ENCODE measurements at places on chromosomes 16 and 17. TPM values are rescaled to one million over a fixed set of nuclear protein-coding genes. Genes with fewer than 3 reads are reported as not detected.

Gene DUXB
- total RNA-seq = not detected

Gene ZNF207
- 103 TPM for total RNA-seq

Gene EFCAB13
- 16.1 TPM for total RNA-seq

Gene CCDC47
- total RNA-seq = 47.1 TPM

Gene ASPA
- total RNA-seq = 8.0 TPM

Gene OXLD1
- total RNA-seq = 17.5 TPM

Gene CCDC78
- not detected for total RNA-seq

Gene KRT27
- total RNA-seq = not detected

Gene IL32
- total RNA-seq = 8.6 TPM

Gene ERN2
- total RNA-seq = not detected

Gene CHST4
- not detected for total RNA-seq

Gene SMTNL2
- total RNA-seq = 0.33 TPM

Gene MMP2
- total RNA-seq = 280 TPM

Gene ABCA3
- total RNA-seq = 21.3 TPM

Gene MEIOB
- not detected for total RNA-seq

Gene TNFRSF13B
- not detected for total RNA-seq

GRCh38 chr17:35668802-35669201 is 62.6 kb upstream of the RASL10B start:
- DNase-seq = no peak

DNA sequence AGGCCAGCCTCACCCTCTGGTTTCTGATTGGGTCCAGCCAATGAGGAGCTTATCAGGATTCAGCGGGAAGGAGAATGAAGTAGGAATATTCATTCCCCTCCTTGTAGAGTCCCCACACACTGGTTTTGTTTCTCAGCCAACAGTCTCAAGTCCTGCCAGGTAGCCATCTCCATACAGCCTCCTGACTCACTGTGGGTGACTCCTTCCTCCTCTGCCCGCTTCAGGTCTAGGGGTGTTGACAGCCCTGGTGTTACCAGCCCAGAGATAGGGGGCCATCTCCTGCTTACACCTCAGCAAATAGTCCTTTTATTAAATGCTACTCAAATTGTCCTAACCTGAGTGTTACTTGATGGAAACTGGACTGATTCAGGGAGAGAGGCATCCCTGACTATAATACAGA is 4.0 kb upstream of the MFAP4 start:
- peak; percentile 19 for DNase-seq

DNA sequence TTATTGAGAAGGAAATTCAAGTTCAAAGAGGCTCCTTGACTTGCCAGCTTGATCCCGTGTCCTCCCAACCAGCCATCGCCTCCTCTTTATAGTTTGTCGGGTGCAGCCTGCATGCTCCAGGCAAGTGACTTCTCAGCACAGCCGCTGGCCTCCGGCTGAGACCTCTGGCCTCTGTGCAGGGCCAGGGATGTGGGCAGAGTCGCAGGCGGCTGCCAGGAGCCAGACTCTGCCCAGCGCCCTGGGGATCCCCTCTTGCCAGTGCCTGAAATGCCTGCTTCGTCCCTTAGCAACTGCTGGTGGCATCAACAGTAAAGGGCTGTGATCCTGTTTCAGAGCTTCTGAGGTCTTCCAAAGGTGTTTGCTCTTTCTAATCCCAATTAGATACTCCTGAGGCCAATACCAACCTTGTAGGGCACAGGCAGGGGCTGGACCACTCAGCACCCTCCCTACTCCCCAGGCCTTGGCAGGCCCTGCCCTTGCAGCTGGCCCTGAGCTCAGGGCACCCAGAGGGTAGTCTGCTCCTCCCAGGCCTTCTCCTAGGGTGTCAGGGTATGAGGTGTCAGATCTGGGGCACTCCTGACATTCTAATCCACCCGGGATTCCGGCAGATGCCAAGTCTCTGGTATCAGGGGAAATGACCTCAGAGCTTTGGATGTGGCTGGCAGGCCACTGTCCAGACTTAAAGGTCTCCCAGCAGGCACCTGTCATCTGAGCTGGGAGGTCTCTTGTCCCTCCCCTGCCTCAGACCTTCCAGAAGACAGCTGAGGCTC is 68.0 kb upstream of the SIAH1 start:
- DNase-seq = no peak

GRCh38 chr16:68257251-68257905 is 6.9 kb upstream of the SLC7A6 start:
- DNase-seq = no peak

DNA sequence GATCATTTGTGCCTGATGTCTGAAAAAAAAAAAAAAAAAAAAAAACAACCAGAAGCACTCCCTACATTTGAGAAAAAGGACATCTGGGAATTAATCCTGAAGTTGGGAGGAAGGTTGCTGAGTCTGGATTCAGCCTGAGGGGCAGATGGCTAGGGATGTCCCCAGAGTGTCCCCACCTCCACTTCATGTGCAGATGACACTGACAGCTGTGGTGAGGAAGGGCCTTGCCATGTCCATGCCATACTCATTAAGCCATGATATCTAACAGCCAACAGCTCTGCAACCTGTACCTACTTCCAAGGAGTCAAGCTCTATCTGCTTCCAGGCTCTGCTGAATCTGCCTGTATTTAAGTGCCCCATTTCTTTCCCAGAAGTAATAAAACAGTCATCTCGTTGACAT is 356.0 kb downstream of the CA10 start:
- DNase-seq = no peak

- no peak for DNase-seq
Measured at GRCh38 chr16:27641260-27641659, 91.3 kb downstream of the KATNIP start.

- no peak for DNase-seq
Measured at GRCh38 chr16:85192238-85193114, 80.2 kb upstream of the CIBAR2 start.

DNA sequence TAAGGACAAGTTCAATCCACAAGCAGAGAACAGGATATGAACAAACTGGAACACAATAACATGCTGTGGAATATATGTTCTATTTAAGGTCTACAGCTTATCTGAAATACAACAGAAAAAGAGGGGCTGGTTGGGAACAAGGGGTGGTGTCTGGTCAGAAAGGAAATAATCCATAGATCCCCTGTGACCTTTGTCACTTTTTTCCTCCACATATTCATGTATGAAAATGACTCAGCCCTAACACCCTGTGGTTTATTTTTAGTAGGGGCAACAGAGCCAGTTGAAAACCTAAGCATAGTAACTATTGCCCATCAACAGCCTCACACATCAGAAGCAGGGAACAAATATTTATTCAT is 12.3 kb upstream of the SPAG9 start:
- no peak for DNase-seq

DNA sequence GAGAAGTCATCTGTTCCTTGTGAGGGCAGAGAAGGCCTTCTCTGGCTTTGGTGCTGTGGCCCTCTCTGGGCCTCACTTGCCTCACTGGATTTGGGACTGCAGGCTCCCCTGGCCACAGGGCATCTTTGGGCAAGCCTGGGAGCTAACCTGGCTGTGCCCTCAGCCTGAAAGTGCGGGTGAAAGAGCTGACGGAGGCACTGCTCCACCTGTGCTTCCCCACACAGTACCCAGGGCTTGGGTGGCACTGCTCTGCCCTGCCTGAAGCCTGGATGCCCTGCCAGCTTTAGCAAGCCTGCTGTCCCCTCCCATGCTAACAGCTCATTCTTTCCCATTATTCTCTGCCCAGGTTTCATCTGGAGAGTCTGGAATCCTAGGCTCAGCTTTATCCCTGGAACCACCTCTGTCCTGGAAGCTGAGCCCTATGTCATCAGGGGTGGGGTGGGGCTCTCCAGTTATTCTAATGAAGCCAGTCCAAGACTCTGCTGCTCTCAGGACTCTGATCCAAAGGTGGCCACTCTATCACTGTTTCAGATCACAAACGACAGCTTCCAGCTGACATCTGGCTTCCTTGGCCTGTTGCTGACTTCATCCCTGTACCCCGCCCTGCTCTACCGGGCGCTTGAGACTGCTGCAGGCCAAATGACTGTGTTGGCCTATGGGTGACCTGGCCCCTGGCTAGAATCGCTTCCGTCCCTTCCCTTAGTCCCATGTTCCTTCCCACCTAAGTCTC is 29.3 kb downstream of the HIC1 start:
- peak; percentile 85 for DNase-seq

DNA sequence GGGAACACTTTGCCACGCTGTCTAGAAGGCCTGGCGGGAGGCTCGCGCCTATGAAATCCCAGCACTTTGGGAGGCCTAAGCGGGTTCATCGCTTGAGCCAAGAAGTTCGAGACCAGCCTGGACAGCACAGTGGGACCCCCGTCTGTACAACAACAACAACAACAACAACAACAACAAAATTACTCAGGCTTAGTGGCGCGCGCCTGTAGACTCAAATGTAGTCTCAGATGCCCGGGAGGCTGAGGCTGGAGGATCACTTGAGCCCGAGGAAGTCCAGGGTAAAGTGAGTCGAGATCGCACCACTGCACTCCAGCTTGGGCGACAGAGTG is 297 bp upstream of the SLFN13 start:
- DNase-seq = no peak

- DNase-seq = no peak
Measured at GRCh38 chr16:50369133-50369804, 481 bp upstream of the BRD7 start.

DNA sequence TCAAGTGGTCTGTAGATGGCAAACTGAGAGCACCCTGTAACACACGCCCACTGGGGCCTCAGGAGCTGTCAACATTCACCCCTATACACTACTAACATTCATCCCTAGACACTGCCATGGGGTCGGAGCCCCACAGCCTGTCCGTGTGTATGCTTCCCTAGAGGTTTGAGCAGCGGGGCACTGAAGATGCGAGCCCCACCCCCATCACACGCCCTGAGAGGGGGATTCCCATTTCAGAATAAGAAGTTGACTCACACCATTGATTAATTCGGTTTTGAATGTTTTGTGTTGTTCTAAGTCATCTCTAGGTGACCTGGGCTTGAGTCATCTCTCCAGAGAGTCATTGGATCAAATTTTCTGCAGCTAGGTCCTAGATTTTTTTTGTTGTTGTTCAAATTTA is 37.3 kb upstream of the MMD start:
- no peak for DNase-seq

- no peak for DNase-seq
Measured at GRCh38 chr17:34133350-34133749, 121.7 kb upstream of the CCL2 start.

GRCh38 chr17:33776304-33776703 is 478.8 kb upstream of the CCL2 start:
- no peak for DNase-seq

DNA sequence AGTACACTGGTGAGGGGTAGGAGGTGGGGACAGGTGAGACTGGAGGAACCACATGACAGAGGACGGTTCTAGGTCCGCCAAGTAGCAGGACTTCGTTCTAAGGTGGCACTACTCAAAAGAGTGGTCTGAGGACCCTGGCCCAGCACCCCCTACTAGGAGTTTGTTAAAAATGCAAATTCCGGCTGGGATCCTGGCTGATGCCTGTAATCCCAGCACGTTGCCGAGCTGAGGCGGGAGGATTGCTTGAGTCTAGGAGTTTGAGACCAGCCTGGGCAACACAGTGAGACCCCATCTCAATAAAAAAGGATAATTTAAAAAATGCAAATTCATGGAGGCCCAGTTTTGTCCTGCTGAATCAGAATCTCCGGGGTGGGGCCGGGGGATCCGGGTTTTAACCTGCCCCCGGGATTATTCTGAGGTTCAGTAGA is 59.1 kb downstream of the WSB1 start:
- DNase-seq = peak; percentile 64

DNA sequence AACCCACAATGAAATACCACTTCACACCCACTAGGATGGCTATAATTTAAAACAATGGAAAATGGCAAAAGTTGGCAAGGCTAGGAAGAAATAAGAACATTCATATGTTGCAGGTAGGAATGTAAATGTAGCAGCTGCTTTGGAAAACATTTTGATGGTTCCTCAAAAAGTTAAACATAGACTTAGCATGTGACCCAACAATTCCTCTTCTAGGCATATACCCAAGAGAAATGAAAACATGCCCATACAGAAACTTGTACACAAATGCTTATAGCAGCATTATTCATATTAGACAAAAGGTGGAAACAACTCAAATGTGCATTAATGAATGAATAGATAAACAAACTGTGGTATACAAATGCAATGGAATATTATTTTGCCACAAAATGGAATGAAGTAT is 36.1 kb downstream of the MEOX1 start:
- no peak for DNase-seq

DNA sequence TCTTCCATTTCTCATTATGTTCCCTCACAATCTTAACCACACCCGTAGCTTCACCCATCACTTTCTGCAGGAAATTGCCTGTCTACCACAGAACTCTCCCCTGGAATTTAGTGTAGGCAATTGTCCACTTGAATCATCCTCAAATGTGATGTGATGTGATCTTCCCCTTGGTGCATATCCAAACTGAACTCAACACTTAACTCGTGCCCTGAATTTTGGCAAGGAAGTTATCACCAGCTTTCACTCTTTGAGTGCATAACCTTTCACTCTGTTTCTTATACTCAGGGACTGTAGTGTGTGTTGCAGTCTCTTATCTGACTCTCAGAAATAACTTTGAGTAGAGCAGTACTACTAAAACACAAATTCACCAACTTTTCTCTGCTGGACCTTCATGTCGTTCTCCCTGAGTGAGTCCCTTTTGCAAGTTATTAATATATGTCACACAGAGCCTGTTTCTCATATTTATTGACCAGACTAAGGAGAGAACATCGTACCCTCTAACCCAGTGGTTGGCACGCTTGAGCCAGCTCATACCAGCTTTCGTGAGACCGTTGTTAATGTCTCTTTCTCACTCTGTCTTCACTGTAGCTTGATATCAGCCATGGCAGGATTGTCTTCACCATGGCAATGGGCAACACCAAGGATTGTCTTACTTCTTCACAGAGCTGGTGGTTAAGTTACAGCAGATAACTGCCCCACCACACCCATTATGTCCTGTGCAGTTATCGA is 558.9 kb upstream of the HSBP1 start:
- no peak for DNase-seq

- no peak for DNase-seq
Measured at GRCh38 chr16:8907096-8907495, 24.9 kb downstream of the LITAFD start.

GRCh38 chr17:72387487-72387886 is 266.7 kb downstream of the SOX9 start:
- DNase-seq = no peak

- DNase-seq = no peak
Measured at GRCh38 chr17:68694791-68695485, 93.8 kb upstream of the FAM20A start.
